Activated CD4-positive, alpha-beta T cell treated with anti-CD3 and anti-CD28 coated beads for 36 hours (primary cell): ENCODE measurements at places on chromosomes 6 and 20.

DNA sequence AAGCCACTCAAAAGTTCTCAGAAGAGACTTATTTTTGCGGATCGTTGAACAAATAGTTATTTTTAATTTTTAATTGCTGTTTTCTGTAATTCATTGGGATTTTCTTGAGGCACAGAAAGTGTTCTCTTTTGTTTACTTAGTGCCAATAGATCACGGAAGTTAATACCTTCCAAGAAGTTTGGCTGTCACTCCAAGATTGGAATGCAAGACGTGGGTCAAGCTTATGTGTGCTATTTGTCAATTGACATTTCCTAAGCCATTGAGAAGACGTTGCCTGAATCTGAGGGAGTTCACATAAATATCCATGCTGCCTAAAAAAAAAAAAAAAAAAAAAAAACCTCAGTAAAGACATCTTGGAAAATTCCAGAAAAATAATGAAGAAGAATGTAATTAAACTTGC is 1071.4 kb upstream of the ADGRB3 start:
- no peak for DNase-seq

GRCh38 chr20:59920944-59921343 is 12.5 kb downstream of the SYCP2 start:
- DNase-seq, result no peak

GRCh38 chr20:1326031-1326930 is 2.7 kb downstream of the SDCBP2 start:
- no peak for DNase-seq

GRCh38 chr6:158782432-158783166 is 36.6 kb downstream of the EZR start:
- no peak for DNase-seq
